ENCODE measurements at places on chromosomes 2 and 18.

- no peak for DNase-seq
Observed at GRCh38 chr2:6073191-6074088, 381.3 kb downstream of the SOX11 start.

- DNase-seq = no peak
Observed at GRCh38 chr2:85887566-85888019, 1.2 kb downstream of the ST3GAL5 start.

DNA sequence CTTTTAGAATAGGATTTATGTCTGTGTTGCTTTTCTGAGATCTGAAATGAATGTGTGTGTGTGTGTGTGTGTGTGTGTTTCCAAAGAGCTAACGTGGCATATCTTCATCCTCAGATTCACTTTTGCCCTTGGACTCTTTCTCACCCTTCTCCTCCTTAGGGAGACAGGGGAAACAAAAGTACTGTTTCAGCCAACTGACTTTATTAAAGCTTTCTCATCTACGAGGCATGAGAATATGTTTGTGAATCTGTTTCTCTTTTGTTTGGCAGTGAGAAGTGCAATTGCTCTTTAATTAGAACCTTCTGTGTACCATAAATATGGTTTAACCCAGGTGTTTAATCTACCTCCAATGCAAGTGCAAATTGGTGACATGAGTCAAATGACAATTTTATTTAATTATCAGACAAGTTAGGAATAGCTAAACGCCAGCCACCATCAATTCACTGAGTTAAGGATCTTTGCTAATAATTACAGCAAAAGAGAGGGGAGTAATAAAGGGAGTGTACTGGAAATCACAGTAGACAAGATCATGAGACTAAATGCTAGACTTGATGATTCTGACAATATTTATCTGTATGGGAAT lies 186.4 kb upstream of the COL3A1 start:
- no peak for DNase-seq

DNA sequence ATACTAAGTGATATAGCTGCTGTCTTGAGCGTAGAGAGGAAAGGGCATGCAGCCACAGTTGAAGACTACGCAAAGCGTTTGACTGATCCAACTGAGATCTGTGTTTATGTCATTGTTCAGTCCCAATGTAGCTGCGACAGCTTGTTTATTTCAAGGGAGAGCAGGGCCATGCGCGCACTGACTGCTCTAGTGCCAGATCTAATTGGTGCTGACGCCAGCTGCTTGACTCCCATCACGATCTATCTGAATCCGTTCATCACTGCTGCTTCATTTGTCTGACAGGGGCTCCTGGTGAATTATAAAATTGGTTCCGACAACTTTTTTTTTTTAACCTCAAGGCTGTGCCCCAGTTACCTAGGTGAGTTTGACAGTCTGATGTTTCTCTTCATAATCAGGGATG lies 75.7 kb downstream of the CHST9 start:
- DNase-seq = no peak

DNA sequence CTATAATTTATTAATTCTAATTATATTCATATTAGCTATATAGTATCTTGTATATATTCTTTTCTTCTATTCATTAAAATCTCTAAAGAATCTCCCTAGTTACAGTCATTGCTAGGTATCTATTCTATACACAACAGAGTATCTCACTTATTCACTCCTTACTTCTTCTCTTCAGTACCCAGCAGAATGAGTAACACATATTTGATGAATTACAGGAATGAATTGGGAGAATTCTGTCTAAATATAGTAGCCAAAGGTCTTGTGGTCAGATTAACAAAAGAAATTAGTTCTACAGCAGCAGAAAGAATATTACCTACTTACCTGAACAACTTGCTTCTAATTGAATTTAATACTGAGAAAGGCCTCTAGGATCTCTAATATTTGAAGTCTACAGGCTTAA lies 758.0 kb upstream of the ZEB2 start:
- DNase-seq = no peak

GRCh38 chr2:81304154-81304830 lies 999.7 kb upstream of the LRRTM1 start:
- peak; percentile 16 for DNase-seq

DNA sequence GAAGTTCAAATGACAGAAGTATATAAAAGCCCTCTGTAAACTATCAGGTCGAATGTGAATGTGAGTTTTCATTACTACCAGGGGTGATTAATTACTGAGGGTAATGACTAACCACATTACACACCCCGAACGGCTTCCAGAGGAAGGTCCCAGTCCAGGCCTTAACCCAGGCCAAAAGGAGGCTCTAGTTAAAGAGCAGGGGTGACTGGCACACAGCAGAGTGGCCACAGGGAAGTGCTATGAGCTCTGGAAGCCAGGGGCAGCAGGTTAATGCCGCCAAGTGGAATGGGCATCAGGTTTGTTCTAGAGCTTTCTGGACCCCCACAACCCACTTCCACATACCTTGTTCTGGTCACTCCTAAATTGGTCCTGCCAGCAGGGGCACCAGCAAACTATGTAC lies 87.7 kb downstream of the BCL11A start:
- DNase-seq = peak; percentile 35

- DNase-seq = no peak
Observed at GRCh38 chr2:77147153-77147552, 375.0 kb downstream of the LRRTM4 start.

DNA sequence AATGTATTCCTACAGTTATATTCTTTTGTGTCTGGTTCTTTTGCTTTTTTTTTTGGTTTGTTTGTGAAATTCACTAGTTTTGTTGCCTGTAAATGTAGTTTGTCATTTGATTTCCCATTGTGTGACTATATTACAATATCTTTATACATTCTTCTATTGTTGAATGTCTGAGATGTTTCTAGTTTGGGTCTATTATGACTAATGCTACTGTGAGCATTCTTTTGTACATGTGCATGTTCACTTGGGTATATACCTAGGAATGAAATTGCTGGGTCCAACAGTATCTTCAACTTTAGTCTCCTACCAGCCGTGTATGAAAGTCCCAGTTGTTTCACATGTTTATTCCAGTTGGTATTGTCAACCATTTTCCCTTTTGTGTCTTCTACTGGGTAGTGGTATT lies 112.7 kb upstream of the RBMS1 start:
- DNase-seq = no peak

DNA sequence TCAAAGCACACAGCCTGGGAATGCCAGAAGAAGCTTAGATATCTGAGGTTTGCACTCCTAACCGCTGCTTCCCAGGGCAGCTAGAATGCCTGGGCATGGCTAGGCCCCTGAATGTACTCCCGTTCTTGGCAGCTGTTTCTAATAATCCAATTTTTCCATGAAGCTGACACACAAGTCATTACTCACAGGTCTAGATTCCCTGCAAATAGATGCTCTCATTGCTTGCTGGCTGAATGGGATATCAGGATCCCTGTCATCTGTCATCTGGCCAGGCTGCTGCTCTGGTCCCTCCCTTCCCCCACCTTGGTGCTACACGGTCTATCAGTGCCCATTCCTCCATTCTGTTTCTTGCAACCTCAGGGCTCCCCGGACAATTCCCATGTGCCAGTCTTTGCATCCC lies 40.7 kb upstream of the TEX51 start:
- DNase-seq = no peak

GRCh38 chr2:36455788-36456187 lies 100.2 kb downstream of the CRIM1 start:
- DNase-seq = no peak

DNA sequence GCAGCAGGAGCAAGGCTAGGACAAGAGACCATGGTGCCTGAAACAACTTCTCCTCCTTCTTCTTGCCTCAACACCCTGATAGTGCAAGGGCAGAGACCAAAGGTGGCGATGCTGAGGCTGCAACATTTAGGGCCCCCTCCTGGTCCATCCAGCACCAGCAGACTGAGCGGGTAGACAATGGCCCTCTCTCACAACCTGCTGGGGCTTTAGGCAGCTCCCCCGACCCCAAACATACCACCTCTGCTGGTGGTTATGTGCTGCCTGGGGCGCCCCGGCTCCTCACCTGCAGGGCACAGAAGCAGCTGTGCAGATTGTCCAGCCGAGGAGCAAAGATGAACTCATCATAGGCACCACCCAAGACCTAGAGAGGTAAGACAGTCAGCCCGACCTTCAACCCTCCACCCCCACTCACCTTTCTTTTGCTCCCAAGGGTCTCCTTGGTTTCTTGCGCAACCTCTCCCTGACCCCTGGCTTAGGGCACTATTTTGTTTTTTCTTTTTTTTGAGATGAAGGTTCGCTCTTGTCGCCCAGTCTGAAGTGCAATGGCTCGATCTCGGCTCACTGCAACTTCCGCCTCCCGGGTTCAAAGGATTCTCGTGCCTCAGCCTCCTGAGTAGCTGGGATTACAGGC lies 3.5 kb downstream of the DNPEP start:
- DNase-seq = no peak

GRCh38 chr2:112767693-112768330 lies 3.4 kb upstream of the CKAP2L start:
- DNase-seq = no peak

DNA sequence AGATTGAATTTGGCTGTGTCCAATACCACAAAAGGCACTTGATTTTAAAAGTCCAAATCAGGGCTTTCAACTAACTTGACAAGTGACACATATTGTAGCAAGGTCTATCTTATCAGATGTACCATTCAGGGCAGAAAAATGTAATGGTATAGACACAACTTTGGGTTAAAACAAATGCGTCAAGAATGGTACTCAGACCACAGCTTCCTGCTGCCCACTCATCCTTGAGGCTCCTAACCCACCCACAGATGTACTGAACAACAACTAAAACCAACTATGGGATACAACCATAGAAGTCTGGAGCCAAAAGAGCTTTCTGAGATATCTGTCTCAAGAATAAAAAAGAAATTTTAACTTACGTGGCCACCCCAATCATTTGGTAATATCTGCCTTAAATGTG lies 105.2 kb downstream of the RBM43 start:
- no peak for DNase-seq

DNA sequence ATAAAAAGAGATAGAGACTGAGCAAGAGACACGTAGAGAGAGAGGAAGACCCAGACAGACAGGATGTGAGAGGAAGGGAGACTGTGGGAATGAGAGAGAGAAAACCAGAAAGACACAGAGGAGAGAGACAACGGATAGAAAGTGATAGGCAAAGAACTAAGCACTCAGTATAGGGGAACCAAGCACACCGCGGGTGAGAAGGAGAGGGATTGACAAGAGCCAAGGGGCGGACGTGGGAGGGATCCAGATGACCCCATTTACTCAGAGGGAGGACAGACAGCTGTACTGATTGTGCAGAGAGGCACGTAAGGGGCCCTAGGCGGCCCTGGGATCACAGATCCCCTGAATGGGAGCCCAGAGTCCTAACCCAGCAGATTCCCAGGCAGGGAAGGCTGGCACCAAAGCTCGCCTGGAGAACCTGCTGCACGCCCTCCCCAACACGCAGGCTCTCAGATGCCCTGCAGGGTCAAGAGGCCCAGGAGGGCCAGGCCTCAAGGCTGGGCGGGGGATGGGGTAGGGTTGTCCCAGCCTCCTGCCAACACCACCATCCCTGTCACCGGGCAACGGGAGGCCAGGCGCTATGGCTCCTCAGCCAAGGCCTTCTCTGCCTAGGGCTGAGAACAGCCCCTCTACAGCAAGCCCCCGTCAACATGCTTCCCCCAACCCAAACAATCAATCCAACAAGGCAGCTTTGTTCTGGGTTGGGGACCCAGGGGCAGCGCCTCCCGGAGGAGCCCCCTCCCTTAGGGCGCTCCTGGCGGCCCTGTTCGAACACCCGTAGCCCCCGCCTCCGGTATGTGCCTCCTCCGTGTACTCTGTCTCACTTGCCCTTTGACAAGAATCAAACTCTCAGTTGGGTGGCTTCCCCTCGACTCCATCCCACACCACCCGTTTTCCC lies 579 bp downstream of the LOXL3 start:
- DNase-seq = no peak

- DNase-seq = peak; percentile 75
Observed at GRCh38 chr2:241507430-241508239, 749 bp downstream of the STK25 start.

DNA sequence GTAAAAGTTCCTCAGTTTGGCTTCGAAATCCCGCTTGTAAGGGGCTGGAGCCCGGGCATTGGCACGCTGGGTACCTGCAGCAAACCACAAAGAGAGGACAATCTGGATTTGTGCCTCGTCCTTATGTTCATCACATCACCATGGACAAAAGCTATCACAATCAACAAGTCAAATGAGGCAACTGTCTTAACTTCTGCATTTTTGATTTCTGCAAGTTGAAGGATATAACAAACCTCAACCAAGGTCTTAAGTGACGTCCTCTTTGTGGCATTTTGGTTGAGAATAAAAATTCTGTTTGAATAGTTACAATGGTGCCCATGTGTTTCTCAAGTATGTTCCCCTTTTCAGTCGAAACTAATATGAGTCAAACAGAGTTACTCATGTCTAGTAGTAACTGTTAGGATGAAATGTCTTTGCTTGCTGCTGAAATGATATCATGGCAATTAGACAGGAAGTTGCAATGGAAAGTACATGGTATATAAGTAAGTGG lies 70.8 kb upstream of the STK17B start:
- DNase-seq = peak; percentile 45

GRCh38 chr18:45974088-45974536 lies 7.0 kb upstream of the EPG5 start:
- peak; percentile 85 for DNase-seq

DNA sequence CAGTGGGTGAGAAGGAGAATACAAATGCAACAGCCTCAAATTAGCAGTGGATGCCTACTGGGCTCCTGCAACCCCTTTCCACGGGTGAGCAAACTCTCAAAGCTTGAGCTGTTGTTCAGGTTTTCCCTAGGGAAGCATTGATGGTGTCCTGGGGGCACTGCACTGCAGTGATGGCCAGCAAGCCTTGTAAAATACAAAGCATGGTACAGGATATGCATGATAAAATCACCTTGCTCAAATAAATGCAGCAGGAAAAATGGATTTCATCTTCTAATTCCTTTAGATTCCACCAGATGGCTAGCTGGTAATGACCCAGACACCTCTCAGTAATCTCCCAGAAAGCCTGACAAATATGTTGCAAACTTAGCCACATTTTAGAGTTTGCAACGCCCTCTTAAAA lies 698.2 kb downstream of the TRIB2 start:
- no peak for DNase-seq

- peak; percentile 55 for DNase-seq
Observed at GRCh38 chr2:60581433-60582282, 28.2 kb upstream of the BCL11A start.

DNA sequence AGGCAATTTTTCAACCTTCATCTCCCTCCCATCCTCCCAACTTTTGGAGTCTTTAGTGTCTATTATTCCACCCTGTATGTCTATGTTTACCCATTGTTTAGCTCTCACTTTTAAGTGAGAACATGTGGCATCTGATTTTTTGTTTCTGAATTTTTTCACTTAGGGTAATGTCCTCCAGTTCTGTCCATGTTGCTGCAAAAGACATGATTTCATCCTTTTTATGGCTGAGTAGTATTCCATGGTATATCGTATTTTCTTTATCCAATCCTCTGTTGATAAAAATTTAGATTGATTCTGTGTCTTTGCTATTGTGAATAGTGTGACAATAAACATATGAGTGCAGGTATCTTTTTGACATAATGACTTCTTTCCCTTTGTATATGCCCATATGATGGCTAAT lies 48.2 kb downstream of the G6PC2 start:
- DNase-seq = no peak

- DNase-seq = peak; percentile 53
Observed at GRCh38 chr2:160432633-160433032, 61.0 kb downstream of the RBMS1 start.

GRCh38 chr2:180573951-180574350 lies 406.5 kb upstream of the UBE2E3 start:
- no peak for DNase-seq

- peak; percentile 75 for DNase-seq
Observed at GRCh38 chr18:12657684-12658425, at the start of gene SPIRE1. Gene SPIRE1 (minus strand): TSS chr18:12658107. CDS start chr18:12657866, 241 bp downstream.

All from RKO (cell line).